Activated CD8-positive, alpha-beta T cell treated with anti-CD3 and anti-CD28 coated beads for 36 hours (primary cell): ENCODE measurements at places on chromosomes 12 and 14. TPM values are rescaled to one million over a fixed set of nuclear protein-coding genes. Genes with fewer than 3 reads are reported as not detected.

GRCh38 chr12:122934722-122935121, 31.5 kb downstream of the ABCB9 start:
- no peak for DNase-seq

DNA sequence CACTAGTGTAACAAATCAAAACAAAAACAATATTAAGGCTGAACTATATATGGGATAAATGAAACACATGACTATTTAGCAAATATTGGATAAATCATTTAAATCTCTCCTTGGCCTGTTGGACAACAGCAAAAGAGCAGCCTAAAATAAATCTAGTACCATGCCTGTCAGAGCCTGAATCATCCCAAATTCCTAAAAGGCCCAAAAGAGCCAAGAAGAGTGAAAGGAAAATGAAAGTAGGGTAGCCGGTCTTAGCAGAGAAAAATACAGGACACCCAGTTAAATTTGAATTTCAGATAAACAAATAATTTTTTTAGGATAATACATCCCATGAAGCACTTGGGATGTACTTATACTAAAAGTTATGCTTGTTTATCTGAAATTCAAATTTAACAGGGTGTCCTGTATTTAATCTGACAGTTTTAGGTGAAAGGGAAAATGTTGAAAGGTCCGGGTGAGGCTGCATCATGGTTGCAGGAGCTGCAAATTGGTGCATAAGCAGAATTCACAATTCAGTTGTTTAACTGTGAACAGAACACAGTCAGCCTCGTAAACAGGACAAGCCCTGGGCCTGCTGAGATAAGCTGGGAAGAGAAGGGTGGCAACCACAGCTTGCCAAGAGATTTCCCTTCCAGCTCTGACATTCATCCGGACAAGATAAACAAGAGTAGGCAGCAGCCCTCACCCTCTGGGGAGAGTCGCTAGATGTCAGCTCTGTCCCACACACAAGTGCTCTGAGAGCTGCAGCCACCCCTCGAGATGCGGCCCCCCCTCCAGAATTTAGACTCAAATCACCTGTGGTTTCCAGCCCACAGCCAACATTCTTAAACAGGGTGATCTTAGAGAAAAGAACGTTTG, 30.3 kb downstream of the DMAC2L start:
- peak; percentile 79 for DNase-seq

- no peak for DNase-seq
These were observed 8.0 kb upstream of the GNPTAB start for GRCh38 chr12:101838628-101839323.

GRCh38 chr14:39665075-39665475, 232.8 kb upstream of the FBXO33 start:
- DNase-seq = no peak

RIPK3 gene
- total RNA-seq = 5.9 TPM

TC2N gene
- 28.5 TPM for total RNA-seq

CABP1 gene
- total RNA-seq = 1.1 TPM

KHNYN gene
- total RNA-seq = 51.7 TPM

DNA sequence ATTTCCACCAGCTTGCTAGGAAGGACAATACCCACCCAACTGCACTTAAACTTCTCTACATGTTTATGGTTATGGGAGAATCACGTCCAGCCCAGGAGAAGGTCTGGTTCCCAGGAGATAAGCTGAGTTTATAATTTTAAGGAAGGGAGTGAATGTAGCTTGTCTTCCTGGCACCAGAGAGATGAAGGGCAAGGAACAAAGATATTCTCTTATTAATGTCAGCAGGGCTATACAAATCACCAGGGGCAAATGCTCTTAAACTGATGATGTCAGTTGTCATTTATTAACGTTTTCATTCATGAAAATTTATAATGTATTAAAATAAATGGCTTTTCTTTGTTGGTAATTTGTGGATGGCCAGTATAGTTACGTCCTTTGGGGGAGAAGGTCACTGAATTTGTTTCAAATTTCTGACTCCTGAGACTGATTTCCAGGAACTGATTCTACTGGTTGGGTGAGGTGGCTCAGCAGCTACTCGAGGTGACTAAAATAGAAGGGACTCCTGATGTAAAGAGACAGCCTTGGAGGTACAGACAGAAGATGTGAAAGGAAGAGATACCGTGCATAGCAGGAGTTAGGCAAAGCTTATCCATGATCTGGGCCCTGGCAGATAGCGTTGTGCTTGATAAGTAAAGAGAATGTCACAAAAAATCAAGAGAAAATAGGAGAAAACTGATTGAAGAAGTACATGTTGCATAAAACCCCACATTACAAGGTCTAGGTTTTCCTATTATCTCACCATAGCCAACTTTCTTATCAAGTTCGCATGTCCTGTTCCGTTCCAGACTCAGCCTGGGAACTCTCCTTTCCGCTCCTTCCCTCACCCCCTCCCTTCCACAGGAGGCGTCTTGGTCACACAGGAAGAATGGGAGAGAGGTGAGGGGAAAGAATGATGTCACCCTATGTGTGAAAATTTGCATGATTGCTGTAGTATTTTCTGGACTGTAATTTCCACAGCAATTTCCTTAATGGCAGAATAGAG, 367.1 kb upstream of the FAR2 start:
- no peak for DNase-seq

GRCh38 chr14:100400115-100400514, 77.0 kb downstream of the SLC25A47 start:
- no peak for DNase-seq

POLE2 gene
- total RNA-seq = 36.3 TPM

DNA sequence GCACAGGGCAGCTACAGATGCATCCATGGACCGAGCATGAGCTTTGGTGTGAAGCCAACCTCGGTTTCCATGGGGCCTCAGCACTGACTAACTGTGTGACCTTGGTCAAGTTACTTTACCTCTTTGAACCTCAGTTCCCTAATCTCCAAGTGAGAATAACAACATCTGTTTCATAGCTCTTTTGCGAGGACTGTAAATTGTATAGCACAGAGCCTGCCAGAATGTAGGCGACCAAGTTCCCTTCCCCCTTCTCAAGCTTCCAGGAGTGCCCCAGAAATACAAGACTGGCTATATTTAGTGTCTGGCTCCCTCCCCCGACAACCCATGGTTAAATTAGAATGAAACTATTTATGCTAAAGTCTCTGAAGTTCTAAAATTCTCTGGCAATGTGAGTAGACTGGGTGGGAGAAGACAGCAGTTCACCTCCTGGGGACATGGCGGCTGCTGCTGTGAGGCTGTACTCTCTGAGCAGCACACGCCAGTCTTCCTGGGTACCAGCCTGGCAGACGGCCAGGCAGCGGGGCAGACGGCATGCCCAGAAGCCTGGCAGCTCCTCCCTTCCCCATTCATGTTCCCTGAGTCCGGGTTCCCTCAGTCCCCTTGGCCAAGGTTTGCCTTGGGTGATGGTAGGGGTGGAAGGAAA, 22.0 kb upstream of the TMED10 start:
- DNase-seq = no peak

DNA sequence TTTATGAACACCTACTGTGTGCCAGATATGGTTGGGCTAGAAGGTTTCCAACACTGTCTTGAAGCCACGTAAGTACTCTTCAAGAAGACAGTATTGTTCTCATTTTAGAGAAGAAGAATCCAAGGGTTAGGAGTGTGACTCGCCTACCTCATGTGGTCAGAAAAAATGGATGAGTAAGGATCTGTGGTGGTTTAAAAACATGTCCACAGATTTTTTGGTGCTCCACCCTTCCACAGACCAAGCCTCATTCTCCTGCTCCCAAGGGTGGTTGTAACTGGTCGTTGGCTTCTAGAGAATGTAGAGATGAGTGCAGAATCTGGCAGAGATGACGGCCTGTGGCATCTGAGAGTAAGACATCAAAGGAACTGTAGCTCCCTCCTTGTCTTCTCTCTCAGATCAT, 30.3 kb upstream of the TTC7B start:
- no peak for DNase-seq

GRCh38 chr12:1618489-1618888, 10.5 kb upstream of the WNT5B start:
- DNase-seq = no peak

- no peak for DNase-seq
These were observed 97.2 kb downstream of the PTPRR start for GRCh38 chr12:70823182-70823976.

DICER1 gene
- 45.3 TPM for total RNA-seq

DNA sequence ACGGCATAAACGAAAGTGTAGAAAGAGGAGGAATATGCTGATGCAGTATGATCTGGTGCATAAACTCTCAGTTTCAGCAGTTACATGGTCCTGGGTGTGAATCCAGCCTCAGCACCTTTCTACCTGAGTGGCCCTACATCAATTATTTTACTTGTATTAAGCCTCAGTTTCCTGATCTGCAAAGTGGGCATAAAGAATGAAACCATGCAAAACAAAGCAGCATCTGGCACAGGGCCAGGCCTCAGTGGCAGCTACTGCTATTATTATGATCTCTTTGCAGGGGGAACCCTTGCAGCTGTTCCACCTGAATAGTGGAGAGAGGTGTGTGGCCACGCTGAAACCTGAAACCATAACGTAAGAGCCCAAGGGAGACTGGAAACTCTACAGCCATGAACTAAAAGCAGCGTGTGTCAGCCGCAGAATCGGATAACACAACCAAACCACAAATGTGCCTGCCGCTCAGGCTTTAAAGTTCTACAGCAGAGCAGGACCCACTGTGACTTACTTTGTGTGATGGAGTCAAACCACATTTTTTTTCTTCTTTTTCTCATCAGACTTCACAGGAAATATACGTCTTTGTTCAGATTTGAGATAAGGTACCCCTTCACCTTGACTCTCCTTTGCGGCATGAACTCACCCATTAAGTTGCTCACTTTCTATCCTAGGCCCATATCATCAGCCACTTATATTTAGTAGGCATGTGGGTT, 29.2 kb upstream of the FOS start:
- DNase-seq = peak; percentile 96

DNA sequence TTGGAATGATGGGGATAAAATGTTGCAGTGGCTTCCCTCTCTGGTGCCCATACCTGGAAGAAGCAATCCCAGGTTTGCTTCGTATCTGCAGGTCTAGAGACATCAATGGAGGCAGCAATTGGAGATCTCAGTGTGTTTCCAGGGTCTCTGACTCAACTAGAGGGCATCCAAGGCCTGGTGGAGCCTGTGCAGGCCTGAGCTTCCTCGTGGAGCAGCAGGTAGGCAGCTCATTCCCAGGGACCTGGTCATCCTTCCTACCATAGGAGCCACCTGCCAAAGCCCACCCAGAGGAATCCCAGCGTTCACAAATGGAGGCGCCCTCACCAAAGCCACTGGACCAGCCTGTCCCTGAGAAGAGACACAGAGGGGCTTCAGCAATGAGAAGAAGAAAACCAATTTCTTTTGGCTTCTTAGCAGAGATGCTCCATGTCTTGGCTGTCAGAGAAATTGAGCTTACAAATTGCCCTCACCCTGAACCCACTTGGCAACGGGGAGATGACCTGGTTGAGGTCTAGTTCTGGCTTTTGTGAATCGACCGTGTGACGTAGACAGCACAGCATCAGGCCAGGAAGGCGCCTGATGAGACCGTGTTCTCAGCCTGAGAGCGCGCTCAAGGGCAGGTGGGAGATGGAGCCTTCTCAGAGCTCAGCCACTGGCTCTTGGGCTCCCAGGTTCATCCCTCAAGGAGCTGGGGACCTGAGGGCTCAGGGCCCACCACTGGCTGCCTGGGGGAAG, 283.6 kb downstream of the DPF3 start:
- no peak for DNase-seq

- no peak for DNase-seq
These were observed 166.1 kb upstream of the SLC16A7 start for GRCh38 chr12:59429766-59430165.

FAM90A1 gene
- total RNA-seq = 0.13 TPM

DNA sequence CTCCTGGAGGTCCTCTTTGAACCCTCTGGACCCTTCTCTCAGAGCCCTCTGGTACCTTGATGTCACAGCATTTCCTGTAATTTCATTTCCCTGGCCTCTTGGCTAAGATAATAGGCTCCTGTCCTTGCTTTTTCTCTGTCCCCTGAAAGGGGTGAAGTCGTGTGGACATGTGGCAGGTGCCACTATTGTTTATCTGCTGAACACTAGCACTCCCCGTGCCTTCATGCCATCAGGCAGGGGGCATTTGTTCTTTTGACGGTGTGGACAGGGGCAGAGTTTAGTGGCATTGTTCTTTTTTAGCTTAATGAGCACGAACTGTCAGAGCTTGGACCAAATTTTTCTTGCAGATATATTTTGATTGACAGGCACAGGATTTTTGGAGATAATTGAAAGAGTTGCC, 166.0 kb downstream of the RGS6 start:
- no peak for DNase-seq
